ENCODE measurements at places on chromosomes 5 and 9. TPM values are rescaled to one million over a fixed set of nuclear protein-coding genes. Genes with fewer than 3 reads are reported as not detected.
A peak's percentile ranks its signal among the peaks of the same experiment; 100 is the strongest.

The GPRIN1 gene
- 3.9 TPM for total RNA-seq

- peaks cover 7% of the 10 kb centered on the region for H3K4me1 ChIP-seq
- H3K36me3 ChIP-seq: no peaks in the 10 kb centered on the region
- peak; percentile 49 for DNase-seq
- H3K27ac ChIP-seq: peak overlapping the region; percentile 81
- H3K4me3 ChIP-seq: no peak overlapping the region
Observed at GRCh38 chr9:72477930-72478518, 43.4 kb upstream of the TMC1 start.

GRCh38 chr5:58972301-58972700, 389.4 kb downstream of the RAB3C start:
- no peak overlapping the region for H3K4me3 ChIP-seq
- no peak overlapping the region for H3K27ac ChIP-seq
- no peaks in the 10 kb centered on the region for H3K36me3 ChIP-seq

The CLIC3 gene
- 4.5 TPM for total RNA-seq

The PCDHGA5 gene
- 0.57 TPM for total RNA-seq

Measured in Caco-2 (cell line).